ENCODE measurements at places on chromosomes 16 and 17.

DNA sequence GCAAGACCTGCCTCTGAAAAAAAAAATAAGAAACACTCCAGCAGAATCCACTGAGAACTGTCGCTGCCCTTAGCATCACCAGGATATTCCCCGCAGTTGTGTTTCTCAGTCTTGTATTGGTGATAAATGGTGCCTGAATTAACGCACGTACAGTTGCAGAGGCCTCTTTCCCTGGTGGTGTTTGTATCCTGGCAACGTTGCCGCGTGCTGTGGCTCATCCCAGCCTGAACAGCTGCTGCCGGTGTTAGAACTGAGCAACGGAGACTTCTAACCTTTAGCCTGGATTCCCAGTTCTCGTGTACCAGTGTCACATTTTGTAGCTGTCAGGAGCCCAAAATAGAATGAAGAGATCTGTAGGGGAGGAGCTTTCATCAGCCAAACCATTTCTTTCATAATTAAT, 4.8 kb downstream of the MLYCD start:
- no peak for DNase-seq

GRCh38 chr16:74942977-74943918, 41.7 kb downstream of the WDR59 start:
- DNase-seq, result no peak

DNA sequence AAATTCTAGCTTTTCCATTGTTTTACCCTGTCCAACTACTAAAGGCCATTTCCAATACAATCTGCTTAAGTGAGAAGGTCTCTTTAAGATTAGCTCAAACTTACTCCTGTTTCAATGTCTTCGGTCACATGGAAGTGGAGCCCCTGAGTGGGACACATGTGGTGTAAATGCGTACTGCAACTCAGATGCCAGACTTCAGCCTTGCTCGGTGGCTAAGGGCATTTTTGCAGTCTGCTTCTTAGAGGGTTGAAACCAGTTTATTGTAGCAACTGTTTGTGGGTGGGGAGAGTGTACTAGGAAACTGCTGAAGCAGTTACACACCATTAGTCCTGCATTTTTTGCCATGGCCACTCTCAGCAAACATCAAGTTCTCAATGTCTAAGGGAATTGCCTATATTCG, 140.6 kb downstream of the PARN start:
- peak; percentile 23 for DNase-seq

DNA sequence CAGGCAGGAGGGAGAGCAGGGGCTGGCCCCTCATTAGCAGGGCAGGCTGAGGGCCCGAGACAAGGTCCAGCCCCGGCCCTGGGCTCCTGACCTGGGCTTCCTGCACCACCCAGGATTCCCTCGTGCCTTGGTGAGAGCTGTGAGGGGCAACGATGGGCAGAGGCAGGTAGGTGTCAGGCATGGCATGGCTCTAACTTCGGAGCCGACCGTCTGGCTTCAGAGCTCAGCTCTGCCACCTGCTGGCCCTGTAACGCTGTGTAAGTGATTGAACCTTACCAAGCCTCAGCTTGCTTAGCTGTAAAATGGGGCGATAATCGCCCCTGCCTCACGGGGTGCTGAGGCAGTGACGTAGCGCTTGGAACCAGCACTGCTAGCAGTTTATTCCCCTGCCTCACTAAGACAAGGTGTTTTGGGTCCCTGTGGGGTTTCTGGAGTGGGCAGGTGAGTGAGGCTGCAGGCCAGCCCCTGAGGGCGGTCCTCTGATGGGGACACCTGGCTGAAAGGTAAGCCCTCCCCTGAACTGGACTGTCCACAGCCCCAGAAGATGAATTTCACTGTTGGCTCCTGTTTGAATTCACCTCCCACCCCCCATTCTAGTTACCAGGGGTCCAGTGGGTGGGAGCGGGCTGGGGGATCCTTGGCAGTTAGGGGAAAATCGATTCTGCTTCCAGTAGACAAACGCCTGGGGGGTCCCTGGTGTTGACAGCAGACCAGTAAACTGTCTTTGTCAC, 184.8 kb upstream of the GSE1 start:
- peak; percentile 28 for DNase-seq

GRCh38 chr17:37056622-37057021, 107.9 kb downstream of the AATF start:
- no peak for DNase-seq

DNA sequence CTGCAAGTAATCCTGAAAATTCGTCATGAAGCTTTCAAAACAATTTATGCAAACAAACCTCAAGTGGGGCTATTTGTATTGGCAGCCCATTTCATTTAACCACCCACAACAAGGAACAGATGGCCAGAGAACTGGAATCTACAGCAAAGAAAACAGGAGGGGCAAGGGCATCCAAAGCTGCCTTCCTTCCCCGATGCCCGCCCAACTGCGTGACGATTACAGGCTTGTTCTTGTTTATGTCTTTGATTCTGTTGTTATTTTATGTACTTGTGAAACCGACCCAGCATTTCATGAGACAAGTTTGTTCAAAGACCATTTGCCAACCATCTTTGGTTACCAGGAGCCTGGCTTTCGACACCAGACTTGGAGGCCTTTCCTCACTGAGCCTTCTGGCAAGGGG, 59.1 kb upstream of the IRX6 start:
- no peak for DNase-seq

Data from EH (cell line).